BJ (cell line): ENCODE measurements at places on chromosomes 7 and 10. TPM values are rescaled to one million over a fixed set of nuclear protein-coding genes. Genes with fewer than 3 reads are reported as not detected.

The CPXM2 gene
- polyA plus RNA-seq: 13.9 and 14.4 TPM in 2 replicates

The GTF2IRD1 gene
- 23.8 and 29.0 TPM in 2 replicates for polyA plus RNA-seq

The GNGT1 gene
- polyA plus RNA-seq: not detected in 2 replicates

The FUOM gene
- 40.6 and 49.8 TPM in 2 replicates for polyA plus RNA-seq

The THAP5 gene
- 4.9 and 10.1 TPM in 2 replicates for polyA plus RNA-seq

The CALHM3 gene
- 0.09 TPM in 1 of 2 replicates, not detected in the other for polyA plus RNA-seq

The NRCAM gene
- polyA plus RNA-seq: 1.1 and 1.8 TPM in 2 replicates

The HOXA7 gene
- 3.8 and 4.4 TPM in 2 replicates for polyA plus RNA-seq

The NPC1L1 gene
- not detected in 2 replicates for polyA plus RNA-seq

The COMTD1 gene
- 3.1 and 3.3 TPM in 2 replicates for polyA plus RNA-seq

The PGAM2 gene
- 0.16 TPM in 1 of 2 replicates, not detected in the other for polyA plus RNA-seq

The OR2A42 gene
- 0.02 TPM in 1 of 2 replicates, not detected in the other for polyA plus RNA-seq

The GIMAP6 gene
- not detected in 2 replicates for polyA plus RNA-seq

The C7orf33 gene
- polyA plus RNA-seq: not detected in 2 replicates

The LRGUK gene
- polyA plus RNA-seq: 0.05 TPM in 1 of 2 replicates, not detected in the other

DNA sequence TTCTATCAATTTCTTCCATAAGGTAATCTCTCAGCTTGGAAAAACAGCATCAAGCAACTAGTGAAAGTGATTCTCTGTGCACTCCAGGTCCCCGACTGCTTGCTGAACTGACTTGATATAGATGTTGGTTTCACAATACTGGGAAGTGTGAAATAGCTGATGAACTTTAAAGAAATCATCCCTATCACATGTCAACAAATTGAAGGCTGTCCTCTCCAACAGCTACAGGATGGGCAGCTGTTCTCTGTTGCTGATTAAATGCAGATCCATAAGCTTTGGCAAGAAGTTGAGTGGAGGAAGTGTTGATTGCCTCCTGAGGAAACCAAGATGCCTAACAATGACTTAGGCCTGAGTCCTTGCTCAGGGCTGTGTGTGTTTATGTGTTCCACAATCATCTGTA lies 130.4 kb upstream of the GDF10 start:
- no peak for DNase-seq

DNA sequence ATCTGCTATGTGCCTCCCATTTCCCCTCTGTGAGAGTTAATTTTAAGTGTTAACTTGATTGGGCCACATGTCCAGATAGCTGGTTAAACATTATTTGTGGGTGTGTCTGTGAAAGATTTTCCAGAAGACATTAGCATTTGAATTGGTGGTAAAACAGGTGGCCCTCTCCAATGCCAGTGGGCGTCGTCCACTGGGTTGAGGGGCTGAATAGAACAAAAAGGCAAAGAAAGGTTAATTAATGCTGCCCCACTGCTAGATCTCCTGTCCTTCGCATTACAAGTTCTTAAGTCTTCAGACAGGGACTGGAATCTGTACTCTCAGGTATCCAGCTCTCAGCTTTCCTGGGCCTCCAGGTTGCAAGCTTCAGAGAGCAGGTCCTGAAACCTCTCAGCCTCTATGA lies 1160.9 kb upstream of the LRRN3 start:
- no peak for DNase-seq

DNA sequence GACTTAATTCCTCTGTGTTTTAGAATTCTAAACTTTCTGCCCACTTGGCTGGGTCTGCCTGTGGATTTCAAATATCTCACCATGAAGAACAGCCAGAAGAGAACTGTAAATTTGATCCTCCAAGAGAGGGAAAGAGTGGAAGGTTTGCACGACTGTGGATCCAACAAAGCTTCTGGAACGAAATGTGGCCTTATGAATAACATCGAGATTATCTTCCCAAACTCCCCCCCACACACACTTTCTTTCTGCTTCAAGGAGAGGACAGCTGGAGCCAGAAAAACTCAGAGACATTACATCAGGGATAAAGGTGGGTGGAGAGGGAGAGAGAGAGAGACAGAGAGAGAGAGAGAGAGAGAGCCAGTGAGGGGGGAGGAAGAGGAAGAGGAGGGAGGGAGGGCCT lies 570.1 kb upstream of the MGMT start:
- DNase-seq: no peak

DNA sequence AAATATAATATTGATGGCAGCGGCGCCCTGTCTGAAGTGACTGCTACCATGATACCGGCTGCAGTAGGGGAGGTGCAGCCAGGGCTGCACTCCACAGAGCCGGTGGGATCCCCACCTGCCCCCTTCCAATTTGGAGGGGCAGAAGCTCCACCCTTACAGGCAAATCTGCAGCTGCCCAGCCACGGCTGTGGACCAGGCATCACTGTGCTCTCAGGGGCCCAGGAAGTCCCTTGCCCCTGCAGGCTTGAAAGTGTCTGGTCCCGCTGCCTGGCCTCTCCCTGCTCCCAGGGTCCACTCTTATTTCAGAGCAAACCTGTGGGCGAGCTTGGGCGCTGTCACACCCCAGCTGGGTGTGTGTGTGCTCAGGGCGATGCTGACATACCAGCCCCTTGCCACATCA lies 172.7 kb upstream of the SMIM30 start:
- DNase-seq: no peak

DNA sequence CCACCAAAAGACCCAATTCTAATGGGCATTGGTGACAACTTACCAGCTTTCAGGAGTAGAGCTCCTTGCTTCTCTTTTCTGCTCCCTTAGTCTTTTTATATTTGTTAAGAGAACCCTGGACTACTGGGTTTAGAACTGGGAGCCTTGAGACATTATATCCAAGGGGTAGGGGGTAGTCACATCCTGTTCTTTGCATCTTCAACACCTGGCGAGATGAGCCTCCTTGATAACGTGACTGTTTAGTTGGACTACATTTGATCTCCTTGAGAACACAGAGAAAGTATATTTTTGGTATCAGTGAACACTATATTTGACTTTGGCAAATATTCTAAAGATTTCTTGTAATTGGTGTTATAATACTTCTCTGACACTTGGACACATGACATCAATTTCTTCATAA lies 9.0 kb upstream of the SMNDC1 start:
- DNase-seq: no peak

- DNase-seq: no peak
These were observed 57.3 kb upstream of the CAPZA2 start for GRCh38 chr7:116805100-116805544.

GRCh38 chr10:63554657-63555056 lies 33.5 kb downstream of the REEP3 start:
- DNase-seq: peak; percentile 69

GRCh38 chr10:16854623-16855022 lies 37.4 kb upstream of the RSU1 start:
- no peak for DNase-seq

GRCh38 chr7:69763513-69763912 lies 165.2 kb downstream of the AUTS2 start:
- DNase-seq: no peak

DNA sequence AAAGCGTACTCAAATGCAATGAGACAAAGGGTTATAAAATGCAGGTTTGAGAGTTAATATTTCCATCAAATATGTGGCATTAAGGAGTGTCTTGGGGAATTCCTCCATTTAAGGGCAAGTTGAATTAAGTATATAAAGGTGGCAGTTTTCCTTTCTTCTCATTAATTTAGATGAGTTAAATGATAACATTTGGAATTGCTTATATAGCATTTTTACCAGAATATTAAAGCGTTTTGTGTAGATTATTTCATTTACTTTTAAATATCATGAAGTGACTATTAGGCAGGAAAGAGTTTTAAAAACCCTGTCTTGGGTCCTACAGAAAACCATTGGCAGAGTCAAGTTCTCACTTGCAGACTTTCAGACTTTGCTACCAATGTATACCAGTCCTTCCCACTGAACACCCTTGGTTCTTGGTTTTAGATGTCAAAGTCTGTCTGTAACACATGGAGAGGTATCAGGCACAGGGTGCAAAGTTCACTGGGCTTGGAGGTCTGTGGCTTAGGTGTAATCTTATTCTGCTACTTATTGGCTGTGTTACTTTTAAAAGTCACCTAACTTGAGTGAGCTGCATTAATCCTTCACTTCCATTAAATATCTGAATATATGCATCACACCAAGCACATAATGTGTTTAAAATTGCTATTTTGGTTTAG lies 51.0 kb downstream of the ASB4 start:
- no peak for DNase-seq

GRCh38 chr7:133135451-133135850 lies 53.6 kb upstream of the CHCHD3 start:
- no peak for DNase-seq

DNA sequence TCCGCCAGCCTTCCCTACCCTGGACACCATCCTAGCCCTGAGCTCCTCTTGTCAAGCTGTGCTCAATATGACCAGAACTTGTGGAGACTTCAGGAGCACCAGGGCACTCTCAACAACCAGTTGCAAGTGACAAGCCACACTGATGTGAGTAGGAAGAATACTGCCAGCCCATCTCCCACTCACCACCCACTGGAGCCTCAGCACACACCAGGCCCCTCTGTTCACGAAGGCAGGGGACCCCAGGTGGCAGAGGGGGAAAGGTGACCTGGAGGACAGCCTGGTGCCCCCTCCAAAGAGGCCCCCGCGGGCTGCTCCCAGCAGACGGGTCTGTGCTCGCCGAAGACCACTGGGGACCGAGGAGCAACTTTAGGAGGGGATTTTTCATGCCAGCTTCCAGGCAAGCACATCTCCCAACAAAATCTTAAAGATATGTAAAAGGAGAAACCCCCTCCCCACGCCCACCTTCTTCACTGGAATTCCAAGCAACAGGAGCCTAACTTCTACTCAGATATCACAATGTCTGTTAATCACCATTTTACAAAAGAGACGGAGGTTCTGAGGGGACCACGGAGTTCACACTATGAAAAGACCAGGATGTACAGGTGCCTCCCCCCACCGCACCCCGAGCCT lies 1.0 kb downstream of the MMD2 start:
- no peak for DNase-seq

GRCh38 chr7:149871576-149871975 lies 2.2 kb upstream of the ATP6V0E2 start:
- no peak for DNase-seq

DNA sequence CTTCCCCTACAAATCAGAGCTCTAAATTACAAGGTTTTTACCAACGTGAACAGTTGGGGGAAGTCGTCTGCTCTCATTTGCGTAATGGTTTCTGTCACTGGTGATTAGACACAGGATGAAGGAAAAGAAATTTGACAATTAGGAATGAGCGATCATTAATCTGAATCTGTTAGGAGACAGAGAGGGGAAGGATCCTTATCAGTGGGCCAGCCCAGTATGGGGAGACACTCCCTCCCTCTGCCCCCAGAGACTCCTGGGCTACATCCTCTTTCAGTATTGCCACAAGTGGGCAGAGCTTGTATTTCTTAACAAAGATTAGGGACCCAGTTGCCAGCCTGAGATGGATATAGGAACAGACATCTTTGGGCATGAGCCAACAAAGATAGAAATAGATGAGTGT lies 15.5 kb downstream of the HIF1AN start:
- DNase-seq: no peak

DNA sequence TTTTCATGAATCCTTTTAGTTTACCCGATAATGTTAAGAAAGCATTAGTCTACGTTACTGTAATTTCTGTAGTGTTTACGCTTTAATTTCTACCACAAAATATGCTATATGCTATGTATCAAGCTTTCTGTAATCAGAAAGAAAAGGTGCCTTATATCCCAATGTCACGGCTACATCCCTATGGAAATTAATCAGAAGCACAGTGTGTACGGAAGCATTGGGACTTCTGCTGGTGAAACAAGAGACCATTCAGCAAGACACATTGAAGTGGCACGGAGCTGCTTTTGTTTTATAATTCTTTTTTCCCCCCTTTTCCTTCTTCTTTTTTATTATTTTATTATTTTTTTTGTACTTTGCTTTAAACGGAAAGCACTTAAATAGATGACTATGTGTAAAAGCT lies 31.2 kb upstream of the SH2B2 start:
- no peak for DNase-seq

DNA sequence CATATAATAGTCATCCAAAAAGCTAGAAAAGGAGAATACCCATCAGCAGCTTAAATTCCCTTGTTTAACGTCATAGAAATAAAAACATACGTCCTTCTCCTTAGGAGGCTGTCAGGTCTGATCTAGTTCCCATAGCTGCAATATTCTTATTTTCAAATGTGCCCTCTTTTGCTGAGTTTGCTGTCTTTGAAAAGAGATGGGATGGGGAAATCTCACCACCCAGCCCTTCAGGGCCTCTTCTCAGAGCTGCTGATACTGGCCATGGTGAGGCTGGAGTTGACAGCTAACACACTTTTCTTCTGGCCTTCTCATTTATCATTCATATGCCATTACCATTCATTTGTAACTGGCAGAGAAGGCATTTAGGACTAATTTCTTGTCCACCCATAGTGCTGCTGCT lies 5.1 kb upstream of the PCGF5 start:
- DNase-seq: no peak

DNA sequence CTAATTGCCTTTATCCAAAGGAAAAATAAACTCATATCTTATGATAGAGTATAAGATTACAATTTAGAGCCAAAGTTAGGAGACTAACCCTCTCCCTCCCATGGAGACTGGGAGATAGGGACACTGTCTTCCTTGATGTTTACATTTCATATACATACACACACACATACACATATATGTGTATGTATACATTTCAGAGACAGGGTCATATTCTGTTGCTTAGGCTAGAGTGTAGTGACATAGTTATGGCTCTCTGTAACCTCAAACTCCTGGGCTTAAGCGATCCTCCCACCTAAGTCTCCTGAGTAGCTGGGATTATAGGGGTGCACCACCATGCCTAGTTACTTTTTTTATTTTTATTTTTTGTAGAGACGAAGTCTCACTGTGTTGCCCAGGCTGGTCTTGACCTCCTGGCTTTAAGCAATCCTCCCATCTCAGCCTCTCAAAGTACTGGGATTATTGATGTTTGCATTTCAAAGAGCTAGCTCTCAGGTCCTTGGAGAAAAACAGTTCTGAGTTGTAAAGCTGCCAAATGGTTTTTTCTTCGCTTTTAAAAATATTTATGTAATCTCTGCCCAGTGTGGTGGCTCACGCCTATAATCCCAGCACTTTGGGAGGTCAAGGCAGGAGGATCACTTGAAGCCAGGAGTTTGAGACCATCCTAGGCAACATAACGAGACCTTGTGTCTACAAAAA lies 8.1 kb upstream of the REPIN1 start:
- no peak for DNase-seq

GRCh38 chr10:85446827-85447226 lies 919.8 kb downstream of the GRID1 start:
- no peak for DNase-seq

DNA sequence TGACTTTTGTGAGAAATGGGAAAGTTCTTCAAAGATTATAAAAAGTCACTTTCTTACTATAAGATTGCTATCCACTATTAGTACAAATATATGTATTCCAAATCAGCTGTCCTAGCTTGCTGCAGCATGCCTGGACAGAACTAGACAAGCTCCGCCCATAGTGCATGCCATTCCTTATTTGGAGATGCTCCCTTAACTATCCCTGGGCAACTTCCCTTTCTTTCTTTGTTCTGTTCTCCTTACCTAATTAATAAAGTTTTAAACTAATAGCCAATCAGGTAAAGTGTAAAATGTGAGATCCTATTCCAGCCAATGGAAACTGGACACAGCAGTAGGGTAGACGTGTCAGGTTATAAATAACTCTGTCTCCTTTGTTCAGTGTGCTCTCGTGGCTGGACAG lies 281.9 kb downstream of the CAMK1D start:
- no peak for DNase-seq
